ENCODE measurements at places on chromosomes 4 and X.

DNA sequence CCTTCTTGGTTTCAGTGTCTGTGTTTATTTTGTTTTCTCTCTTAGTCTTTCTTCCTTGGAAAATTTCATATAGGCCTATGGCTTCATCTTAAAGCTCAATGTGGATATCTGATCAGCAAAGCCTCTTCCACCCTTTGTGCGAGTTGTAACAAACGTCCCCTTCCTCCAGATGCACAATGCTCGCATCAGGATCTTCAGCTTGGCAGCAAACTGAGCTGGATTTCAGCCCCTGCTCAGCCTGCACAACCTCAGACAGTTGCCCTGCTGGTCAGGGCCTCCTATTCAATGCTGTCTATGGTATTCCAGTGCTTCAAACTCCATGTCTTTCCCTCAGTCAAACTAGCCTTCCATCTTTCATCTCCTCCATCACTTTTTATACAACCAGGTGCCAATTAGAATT is 309.4 kb downstream of the ARHGAP24 start:
- no peak for DNase-seq

DNA sequence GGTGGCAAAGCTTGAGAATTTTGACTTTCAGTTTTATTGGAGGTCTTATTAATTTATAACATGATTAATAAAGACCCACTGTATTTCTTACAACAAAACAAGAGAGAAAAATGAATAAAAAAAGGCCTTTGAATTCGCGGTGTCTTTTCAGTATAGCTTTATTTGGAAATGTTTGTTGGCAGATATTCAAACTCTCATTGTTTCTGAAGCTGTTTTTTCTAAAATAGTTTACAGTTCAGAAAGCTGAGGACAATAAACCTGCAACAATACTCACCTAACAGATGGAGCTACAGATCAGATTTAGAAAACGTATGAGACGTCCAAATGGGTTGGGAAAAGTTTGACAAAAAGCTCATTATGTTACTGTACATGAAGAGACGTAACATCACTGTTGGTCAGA is 2.4 kb upstream of the SPARCL1 start:
- DNase-seq: no peak

GRCh38 chrX:70338290-70338689 is 48.4 kb downstream of the KIF4A start:
- no peak for DNase-seq

DNA sequence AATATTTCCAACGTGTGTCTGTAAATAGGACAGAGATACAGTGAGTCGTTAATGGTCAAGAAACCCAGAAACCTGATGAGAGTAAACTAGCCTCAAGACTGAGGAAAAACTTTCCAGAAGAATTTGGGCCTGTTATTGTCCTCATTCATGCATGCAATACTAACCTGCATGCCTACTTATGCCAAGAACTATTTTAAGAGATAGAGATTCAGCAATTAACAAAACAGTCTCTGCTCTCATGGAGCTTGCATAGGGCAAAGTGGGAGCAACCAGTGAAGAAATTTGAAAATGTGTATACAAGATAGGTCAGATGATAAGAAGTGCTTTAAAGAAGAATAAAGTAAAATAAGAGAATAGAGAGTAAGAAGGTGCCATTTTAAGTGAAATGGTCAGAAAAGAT is 66.1 kb upstream of the FRG1 start:
- no peak for DNase-seq

DNA sequence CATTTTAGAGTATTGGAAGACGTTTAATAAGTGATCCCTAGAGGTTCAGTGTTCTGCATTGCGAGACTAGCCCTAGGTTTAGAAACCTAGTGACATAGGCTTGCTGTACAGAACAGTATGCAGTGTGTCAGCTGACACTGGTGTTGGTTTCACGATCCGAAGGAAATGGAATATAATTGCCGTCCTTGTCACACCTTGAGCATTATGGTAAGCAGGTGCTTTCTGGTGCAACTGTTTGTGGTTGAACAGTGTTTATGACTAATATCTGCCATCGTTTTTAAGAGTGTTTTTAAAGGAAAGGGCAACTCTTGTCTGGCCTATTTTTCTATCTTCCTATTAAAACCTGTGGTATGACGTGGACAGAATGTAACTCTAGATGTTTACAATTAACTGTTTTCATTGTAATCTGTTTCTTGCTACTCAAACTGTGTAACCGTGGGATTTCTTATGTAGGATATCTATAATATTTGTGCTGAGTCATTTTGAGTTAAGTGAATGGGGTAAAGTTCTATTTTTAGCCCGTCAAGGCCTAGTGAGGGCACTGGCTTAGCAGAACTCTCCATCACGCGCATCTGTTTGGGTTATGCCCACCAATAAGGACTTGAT is 53.8 kb upstream of the TBC1D14 start:
- peak; percentile 64 for DNase-seq

DNA sequence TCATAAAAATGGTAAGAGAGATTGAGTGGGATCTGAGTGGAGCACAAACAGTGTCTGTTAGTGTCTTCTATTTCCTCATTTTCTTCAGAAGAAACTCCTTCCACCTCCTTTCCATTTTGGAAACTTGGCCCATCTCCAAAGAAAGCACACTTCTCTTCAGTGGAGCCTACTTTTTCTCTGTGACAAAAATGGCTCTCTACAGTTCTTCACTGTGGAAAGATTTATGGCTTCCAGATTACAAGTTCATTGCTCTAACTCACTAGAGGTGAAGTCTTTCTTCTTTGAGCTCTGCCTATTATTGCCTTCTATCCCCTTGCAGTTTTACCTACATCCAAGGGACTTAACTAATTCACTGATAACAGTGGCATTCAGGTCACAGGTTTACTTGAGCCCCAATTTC is 325.8 kb downstream of the ANTXR2 start:
- DNase-seq: no peak

DNA sequence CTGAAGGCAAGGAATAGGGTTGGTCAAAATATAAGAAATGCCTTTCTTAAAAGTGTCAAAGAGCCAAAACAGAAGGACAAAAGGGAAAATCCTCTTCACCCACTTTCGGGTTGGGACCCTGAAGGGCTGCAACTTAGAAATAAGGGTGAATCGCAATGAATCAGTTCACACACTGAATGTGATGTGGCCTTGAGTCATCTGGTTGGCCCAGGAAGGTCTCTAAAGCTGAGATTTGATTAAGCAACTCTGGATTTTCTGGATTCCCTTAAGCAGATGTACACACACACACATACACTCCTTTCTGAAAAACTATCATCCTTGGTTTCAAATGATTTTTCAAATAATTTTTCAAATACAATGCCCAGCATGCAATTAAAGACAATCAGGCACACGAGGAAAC is 13.1 kb downstream of the TAB3 start:
- peak; percentile 78 for DNase-seq

GRCh38 chr4:22504922-22505321 is 10.9 kb downstream of the ADGRA3 start:
- DNase-seq: no peak

DNA sequence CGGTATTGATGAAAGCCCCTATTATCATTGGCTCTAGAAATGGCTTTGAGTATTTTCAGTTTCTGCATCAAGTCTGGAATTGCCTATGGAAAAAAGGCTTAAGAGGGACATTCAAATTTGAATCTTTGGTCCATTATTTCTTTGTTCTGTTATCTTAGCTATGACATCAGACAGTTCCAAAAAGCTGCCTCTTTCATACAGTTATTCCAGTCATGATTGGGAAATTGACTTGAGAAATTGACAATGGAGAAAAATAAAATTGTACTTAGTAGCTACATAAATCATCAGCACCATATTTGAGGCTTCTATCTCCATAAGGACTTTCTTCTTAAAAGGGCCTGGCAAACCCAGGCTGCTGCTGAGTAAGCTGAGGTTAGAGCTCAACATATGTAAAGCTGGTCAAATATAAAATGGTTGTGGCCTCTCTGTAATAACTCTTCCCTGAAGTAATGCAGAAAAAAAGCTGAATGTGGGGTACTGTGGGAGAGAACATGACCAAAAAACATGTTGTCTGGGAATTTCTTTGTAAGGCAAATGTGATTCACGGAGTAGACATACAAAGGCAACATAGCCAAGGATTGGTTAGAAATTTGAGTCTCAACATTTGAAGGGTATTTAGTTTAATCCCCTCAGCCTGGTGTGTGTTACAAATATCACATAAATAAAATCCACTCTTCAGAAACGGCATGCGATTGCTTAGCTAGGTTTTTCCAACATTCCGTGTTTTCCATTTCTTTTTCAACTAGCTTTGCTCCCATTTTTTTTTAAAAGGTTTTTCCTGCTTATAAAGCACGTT is 100.9 kb downstream of the LNX1 start:
- DNase-seq: peak; percentile 88

GRCh38 chr4:10135260-10135659 is 18.7 kb upstream of the WDR1 start:
- DNase-seq: no peak

DNA sequence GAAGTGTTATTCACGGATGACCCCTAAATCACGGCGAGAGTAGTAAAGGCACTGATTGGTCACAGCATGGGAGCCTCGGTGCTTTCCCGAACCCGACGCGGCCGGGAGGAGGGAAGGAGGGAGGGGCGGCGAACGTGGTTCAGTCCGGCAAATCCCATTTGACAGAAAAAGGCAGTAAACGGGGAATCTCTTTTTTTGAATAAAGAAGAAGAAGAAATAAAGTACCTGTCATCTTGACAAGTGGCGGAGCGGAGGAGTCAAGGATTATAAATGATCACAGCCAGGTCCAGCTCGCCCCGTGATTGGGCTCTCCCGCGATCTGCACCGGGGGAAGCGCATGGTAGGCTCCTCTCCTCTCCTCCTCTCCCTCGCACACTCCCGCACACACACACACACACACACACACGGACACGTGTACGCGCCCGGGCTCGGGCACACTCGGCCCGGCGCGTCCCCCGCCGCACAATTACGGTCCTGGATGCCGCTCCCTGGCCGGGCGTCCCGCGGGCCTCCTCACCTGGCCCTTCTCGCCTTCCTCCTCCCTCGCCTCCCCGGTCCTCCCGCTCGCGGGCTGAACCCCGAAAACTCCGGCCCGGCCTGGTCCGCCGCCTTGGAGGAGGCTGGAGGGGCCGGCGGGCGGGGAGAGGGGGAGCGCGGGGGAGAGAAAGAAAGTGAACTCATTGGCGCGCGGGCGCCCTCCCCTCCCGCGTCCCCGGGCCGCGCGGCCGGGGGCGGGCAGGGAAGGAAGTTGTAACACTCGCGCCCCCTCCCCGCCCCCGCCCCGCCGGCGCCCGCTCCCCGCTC is 99.2 kb upstream of the TENM3 start:
- peak; percentile 90 for DNase-seq

DNA sequence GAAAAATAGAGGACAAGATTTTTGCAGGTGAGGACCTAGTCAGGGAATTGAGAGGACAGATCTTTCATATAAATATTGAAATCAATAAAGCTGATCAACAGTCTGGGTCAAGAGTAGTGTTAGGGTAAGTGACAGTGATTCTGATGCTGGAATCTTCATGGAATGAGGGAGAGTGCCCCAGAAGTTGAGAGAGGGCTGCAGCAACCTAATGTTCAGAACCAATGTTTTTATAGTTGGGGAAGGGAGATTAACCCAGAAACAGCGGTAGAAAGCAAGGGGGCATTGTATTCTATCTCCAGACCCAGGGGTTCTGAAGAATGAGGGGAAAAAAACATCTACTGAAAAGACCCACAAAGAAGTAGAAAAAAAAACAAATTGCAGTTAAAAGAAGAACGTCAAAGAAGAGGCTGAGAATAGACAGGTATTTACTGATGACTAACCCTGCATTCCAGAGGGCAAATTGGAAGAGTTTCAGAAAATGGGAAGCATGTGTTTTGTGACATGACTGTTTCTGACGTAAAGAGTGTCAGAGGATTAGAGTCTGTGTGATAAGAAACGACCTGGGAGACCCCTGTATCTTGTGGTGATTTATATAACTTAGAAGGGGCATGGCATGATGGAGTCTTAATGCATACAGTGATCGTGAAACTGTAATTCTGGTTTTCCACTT is 819.6 kb upstream of the EPHA5 start:
- peak; percentile 75 for DNase-seq

DNA sequence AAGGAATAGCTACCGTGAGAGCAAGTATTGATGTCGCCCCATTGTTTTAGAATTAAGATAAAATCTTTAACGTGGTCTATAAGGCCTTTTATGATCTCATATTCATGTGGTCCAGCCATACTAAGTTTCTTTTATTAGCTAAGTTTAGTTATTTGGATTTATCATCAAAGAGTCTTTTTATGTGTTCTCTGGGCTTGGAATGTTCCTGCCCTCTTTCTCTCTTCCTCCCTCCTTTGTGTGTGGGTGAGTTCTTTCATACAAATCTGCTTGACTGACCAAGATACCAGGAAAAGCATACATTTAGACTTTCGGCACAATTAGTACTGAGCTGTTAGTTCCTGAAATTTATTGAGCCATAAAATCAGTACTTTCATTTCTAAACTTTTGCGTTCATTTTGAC is 11.3 kb downstream of the TDO2 start:
- DNase-seq: peak; percentile 14

- DNase-seq: no peak
These were observed 18.1 kb downstream of the SOWAHB start for GRCh38 chr4:76879731-76880364.

DNA sequence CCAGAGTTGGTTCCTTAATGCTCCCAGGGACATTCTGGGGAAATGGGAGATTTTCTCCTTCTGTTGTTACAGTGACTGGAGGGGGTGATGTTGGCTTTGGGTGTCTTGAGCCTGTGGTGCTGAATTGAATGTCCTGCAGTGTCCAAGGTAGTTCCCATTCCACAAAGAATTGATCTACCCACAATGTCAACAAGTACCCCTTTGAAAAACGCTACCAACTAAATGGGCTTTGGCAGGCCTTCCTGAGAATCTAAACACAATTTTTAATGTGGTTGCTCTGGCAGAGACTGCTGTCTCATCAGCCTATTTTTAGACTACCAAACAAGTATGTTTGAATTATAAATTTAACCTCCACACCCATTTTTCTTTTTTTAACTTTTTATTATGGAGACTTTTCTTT is 69.4 kb downstream of the CCKAR start:
- DNase-seq: no peak

DNA sequence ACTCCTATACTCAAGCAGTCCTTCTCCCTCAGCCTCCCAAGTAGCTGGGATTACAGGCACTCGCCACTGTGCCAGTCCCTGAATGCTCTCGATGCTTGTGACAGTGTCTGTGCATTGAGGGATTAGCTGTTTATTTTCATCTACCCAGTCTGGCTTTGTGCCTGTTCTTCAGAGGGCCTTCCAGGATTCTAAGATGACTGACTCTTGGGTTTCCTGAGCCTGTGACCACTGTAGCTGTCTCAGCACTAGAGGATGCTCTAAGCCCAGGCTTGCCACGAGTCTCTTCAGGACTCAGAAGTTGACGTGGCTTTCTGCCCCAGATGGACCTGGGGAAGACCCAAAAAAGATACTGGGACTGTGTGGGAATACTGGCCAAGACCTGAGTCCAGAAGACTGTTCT is 201.4 kb downstream of the ARHGAP10 start:
- DNase-seq: no peak

All from fibroblast of skin of right quadriceps (primary cell).